Stimulated activated CD8-positive, alpha-beta memory T cell treated with anti-CD3 and anti-CD28 coated beads, Interleukin-7, amount 100 ng/mL, for 48 hours (primary cell): ENCODE measurements at places on chromosomes 16 and 17.

GRCh38 chr17:46013502-46014165 lies 14.6 kb downstream of the STH start:
- DNase-seq: no peak

- DNase-seq: no peak
Measured at GRCh38 chr17:34673516-34673915, 94.1 kb downstream of the TMEM132E start.

DNA sequence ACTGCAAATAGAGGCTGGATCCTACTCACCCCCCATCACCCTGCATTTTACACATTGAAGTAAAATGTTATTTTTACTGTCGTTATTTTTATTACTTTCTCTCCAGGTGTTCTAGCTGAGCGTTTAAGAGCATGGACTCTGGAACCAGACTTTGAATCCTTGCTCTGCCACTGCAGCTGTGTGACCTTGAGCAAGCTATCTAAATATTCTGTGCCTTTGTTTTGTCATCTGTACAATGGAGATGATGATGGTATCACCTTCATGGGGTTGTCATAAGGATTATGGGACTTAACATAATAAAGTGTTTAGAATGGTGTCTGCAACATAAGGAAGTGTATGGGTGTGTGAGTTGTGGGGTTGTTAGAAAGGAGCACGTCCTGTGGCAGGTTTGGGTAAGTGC lies 17.8 kb downstream of the MSI2 start:
- no peak for DNase-seq

DNA sequence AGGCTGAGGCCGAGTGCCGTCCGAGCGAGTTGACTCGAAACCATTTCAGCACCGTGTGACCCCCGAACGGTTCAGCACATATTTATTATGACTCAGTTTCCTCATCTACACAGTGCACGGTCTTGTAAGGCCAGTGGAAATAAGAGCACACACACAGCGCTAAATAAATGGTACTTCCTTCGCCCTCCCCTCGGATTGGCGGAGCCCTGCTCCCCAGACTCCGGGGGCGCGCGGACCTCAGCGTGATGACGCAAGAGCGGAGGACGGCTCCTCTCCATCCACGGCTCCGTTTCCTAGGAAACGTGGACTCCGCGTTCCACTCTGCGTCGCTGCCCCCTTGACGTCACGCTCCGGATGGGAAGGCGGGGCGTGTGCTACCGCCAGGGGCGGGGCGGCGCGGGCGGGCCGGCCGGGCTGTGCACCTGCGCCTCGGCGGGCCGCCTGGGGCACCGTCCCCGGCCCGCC lies at the start of gene PARD6A:
PARD6A (plus strand) TSS at position 397 of the 465 bp plus-strand sequence. CDS start 79 bp downstream, outside the sequence.
- peak; percentile 88 for DNase-seq

DNA sequence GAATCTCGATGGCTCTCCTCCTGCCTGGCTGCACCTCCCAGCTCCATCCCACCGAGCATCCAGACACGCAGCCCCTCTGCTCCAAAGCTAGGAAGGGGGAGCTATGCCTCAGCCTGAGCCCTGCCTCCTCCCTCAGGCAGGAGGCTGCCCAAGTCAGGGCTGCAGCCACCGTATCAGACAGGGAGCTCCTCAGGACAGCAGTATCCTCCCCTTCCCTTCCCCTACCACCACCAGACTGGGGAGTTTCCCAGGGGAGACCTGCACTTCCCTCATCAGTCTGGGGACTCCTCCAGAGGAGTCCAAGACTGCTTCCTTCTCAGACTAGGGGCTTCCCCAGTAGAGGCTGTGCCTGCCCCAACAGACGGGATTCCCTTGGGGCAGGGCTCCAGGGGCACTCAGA lies 17.5 kb downstream of the TMEM132E start:
- no peak for DNase-seq

- no peak for DNase-seq
Measured at GRCh38 chr16:81994485-81994884, 16.8 kb downstream of the SDR42E1 start.

DNA sequence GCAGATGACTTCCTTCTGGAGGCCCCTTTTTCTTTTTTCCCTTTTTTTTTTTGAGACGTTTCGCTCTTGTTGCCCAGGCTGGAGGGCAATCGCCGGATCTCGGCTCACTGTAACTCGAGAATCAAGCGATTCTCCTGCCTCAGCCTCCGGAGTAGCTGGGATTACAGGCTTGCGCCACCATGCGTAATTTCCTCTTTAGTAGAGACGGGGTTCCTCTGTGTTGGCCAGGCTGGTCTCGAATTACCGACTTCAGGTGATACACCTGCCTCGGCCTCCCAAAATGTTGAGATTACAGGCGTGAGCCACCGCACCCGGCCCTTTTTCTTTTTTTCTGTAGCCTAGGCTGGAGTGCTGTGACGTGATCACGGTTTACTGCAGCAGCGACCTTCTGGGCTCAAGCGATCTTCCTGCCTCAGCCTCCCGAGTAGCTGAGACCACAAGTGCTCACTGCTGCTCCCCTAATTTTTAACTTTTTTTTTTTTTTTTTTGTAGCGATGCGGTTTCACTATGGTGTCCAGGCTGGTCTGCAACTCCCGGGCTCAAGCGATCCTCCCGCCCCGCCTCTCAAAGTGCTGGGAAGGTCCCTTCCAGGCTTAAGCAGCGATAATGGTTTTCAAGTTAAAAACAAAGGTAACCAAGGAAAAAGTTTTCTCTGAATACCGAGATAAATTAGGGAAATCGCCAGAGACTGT lies 956 bp upstream of the IST1 start:
- no peak for DNase-seq

DNA sequence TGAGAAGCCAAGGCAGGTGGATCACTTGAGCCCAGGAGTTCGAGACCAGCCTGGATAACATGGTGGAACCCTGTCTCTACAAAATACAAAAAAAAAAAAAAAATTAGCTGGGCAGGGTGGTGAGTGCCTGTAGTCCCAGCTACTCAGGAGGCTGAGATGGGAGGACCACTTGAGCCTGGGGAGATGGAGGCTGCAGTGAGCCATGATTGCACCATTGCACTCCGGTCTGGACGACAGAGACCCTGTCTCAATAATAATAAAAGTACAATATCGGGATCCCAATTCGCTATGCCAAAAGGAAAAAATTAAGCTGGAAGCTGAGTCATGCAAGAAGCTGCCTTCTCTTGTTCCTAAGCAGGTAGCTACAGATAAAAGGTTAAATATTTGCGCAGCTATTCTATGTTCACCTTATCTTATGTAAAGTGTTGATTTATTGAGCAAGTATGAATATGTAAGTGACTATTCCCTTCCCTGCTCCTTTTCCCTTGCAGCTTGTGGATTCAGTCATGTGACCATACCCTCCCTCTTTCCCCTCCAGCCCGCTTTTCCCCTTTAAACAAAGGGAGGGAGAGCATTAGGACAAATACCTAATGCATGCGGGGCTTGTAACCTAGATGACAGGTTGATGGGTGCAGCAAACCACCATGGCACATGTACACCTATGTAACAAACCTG lies 112.0 kb downstream of the LITAF start:
- no peak for DNase-seq

- no peak for DNase-seq
Measured at GRCh38 chr16:50709061-50709684, 15.8 kb downstream of the NOD2 start.

DNA sequence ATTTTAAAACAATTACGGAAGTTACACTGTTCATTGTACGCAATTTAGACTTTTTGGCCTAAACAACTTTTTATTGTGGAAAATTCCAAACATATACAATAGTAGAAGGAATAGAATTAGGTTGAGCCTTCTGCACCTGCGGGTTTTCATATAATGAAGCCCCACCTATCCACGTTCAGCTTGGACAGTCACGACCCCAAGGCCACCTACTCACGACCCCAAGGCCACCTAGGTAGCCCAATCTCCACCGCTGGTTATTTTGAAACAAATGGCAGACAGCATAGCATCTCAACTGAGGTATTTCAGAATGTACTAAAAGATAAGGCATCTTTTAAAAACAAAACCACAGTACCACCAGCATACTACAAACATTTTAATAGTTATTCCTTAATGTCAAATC lies 631 bp downstream of the NLRC5 start:
- no peak for DNase-seq

DNA sequence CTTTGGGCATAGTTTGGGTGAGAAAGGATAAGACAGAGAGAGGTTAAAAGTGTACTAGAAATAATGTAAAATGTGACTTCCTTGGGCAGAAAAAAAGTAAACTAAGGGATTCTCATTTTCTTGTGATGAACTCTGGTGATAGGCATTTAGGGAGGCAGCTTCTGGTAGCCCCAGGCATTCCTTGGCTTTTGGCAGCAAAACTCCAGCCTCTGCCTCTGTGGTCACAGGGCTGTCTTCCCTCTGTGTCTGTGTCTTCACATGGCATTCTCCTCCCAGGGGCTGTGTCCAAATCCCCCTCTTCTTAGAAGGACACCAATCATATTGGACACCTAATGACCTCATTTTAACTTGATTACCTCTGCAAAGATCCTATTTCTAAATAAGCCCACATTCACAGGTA lies 54.7 kb downstream of the HS3ST3B1 start:
- no peak for DNase-seq

GRCh38 chr16:54193665-54194333 lies 92.8 kb downstream of the IRX3 start:
- no peak for DNase-seq

GRCh38 chr17:47983492-47984223 lies 12.7 kb downstream of the CDK5RAP3 start:
- no peak for DNase-seq

DNA sequence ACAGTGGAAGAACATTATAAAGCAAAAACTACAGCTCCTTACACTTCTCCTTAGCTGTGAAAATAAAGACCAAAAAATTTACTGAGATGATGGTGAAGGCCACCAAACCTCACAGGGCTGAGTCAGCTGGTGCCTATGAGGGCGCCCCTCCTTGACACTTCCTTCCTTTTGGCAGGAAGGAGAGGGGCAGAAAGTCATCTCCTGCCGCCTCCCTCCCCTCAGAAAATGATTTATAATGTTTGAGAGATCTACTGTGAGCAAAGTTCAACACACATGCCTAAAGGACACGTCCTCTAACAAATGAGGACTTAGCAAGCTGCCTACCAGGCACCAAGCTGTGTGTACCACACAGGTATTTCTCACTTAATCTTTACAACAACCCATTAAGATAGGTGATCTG lies 245.7 kb downstream of the PRKCA start:
- DNase-seq: peak; percentile 47

GRCh38 chr17:61018938-61019337 lies 341.3 kb downstream of the BCAS3 start:
- DNase-seq: no peak

GRCh38 chr16:66858740-66859396 lies 14.7 kb downstream of the CA7 start:
- DNase-seq: no peak
